ENCODE measurements at places on chromosomes 5 and 9.

DNA sequence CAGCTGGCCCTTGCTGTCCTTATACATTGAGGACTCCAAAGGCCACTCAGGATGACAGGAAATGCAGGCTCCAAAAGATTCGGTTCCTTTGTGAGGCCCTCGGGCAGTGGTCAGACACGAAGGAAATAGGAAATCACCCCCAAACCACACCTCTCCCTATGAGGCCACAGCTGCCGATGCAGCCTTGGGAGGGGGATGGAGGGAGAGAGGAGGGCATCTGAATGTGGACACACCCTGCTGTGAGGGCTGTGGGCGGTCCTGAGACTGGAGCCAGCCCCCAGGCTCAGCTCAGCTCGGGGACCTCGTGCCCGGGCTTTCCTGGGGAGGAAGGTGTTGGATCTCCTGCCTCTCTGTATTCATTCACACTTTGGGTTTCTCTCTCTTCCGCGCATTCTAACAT is 2.7 kb upstream of the CLPTM1L start:
- DNase-seq = peak; percentile 29

GRCh38 chr5:2200261-2200950 is 317.7 kb upstream of the IRX4 start:
- DNase-seq = no peak

- no peak for DNase-seq
Observed at GRCh38 chr9:116585896-116586295, 101.2 kb upstream of the TRIM32 start.

GRCh38 chr5:34488984-34489383 is 167.1 kb upstream of the RAI14 start:
- DNase-seq = no peak

- DNase-seq = no peak
Observed at GRCh38 chr5:93100976-93101375, 480.0 kb downstream of the NR2F1-AS1 start.
